CD4-positive, alpha-beta memory T cell (primary cell): ENCODE measurements at places on chromosomes 5 and 9. TPM values are rescaled to one million over a fixed set of nuclear protein-coding genes. Genes with fewer than 3 reads are reported as not detected.

The KCNT1 gene
- 0.06 TPM for total RNA-seq

The FOXD4 gene
- 0.35 TPM for total RNA-seq

The IRX2 gene
- not detected for total RNA-seq

The ADGRV1 gene
- 0.22 TPM for total RNA-seq

The BTNL8 gene
- total RNA-seq, result not detected

The TSLP gene
- not detected for total RNA-seq
